ENCODE measurements at places on chromosomes 11 and 22. TPM values are rescaled to one million over a fixed set of nuclear protein-coding genes. Genes with fewer than 3 reads are reported as not detected.

GRCh38 chr11:121476379-121477032 lies 23.7 kb upstream of the SORL1-AS1 start:
- no peak for DNase-seq

DNA sequence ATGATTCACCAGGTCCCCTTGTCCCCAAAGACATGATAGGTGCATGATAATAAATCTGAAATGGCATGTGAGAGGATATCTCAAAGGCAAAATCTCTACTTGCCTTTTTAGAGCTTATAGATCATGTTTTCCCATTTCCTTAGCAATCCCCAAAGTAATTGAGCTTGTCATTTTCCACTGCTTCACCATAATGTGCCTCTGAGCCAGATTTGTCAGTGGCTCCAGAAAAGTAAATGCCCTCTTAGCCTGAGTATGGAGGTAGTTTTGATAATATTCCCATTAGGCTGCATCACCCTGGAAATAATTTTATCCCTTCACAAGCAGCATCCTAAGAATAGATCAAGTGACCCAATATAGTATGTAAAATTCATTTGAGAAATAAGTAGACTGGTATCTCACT lies 36.7 kb upstream of the ADSL start:
- DNase-seq = no peak

DNA sequence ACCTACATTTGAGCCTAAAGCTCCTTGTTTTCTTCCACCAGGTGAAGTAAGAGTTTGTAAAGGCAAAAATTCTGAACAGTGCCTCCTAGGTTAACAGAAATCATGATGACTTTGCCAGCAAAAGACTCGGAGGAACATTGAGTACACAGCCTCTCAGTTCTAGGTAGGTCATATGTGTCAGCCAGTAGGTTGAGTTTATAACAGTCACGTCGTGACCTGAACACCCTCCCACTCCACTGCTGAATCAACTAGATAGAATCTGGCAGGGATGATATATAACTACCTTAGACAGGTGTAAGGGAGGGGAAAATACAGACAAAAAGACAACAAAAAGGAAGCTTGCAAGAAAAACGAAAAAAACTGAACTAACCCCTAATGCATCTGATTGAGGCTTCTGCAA lies 12.8 kb upstream of the ASPHD2 start:
- DNase-seq = no peak

DNA sequence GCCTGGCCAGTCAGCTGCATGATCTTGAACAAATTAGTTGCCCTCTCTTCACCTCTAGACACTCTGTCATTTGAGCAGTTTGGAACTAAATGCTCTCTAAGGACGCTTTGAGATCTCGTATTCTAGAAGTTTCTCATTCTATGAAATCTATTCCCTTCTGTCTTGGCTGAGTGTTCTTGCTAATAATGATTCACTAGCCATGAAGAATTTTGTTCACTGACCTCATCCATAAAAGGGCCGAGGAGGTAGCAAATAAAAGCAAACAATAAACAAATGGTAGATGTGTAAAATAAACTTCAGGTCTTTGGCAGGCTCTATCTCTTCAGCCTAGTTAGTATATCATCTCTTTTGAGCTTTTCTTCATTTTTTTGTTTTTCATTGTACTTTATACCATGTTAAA lies 76.6 kb downstream of the USP35 start:
- DNase-seq = no peak

DNA sequence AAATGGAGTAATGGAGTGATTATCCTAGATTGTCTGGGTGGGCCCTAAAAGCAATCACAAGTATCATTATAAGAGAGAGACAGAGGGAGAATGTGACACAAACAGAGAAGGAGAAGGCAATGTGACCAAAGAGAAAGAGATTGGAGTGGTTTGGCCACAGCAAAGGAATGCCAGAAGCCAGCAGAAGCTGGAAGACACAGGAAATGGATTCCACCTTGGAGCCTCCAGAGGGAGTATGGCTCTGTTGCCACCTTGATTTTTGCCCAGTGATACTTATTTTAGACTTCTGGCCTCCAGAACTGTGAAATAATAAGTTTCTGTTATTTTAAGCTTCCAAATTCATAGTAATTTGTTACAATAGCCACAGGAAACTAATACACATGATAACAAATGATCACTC lies 36.8 kb upstream of the OR5P2 start:
- no peak for DNase-seq

Gene VSIG2
- not detected for polyA plus RNA-seq
